ENCODE measurements at places on chromosomes 2 and 18.

DNA sequence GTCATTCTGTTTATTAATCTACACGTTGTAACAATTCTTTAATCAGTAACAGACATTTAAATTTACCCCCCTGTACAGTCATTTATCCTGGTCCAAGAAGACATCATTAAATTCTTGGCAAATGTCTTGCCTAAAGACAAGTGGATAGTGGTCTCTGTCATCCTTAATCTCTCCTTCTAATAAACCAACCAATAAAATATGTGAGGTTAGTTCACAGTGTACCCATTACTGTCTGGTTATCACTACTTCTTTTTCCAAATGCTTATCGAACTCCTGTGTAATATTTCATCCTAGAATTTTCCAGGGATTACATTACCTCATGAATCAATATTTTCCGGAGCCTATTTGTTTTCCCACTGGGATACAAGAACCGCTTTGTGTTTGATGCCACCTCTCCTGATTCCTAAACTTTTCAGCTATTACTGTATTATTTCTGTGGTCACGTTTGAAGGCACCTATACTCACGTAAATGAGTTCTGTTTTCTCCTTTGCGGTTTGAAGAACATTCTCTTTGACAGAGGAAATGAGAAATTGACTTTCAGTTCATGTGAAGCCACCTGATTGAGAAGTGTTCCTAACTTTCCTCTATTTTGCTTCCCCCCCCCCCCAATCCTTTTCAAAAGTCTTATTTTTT is 131.5 kb downstream of the RTN4 start:
- DNase-seq = no peak

DNA sequence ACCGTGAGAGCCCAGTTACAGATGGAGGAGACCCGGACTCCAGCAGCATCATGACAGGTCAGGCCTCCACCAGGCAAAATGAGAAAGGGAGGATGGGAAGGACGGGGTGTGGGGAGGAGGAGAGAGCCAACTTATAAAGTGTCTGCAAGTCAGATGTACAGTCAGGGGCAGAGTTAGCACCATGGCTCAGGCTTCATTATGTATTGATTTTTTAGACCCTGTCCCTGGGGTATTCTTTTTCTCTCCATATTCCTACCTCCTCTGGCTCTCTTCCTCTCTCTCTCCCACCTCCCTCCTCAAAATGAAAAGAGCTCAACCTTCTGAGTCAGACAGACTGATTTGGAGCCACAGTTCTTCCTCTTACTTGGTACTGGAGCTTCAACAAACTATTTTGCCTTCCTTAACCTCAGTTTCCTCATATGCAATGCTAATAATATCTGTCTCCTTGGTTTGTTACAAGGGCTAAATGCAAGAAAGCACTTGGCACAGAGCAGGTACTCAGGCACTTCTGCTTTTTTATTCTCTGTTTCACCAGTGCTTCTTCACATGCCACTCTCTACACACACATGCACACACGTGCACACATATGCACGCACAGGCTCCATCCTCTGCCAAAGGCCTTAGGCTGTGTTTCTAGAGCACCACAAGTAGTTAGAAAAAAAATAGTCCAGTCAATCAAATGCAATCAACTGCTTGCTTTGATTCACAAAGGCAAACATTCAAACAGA is 92.3 kb upstream of the PKDCC start:
- no peak for DNase-seq

DNA sequence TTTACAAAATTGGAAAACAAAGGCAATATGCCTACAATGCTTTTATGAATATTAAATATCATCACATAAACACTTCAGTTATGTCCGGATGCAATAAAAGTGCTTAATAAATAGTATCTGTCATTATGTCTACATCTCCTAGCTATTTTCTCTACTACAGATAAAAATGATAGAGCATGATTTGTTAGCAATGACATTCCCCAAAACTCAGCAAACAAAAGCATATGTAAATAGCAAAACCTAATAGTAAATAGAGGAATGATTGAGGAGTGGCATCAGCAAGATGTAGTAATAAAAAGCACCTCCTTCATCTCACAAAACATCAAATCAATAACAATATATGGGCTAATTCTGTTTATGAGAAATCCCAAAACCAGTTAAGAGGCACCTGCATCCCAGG is 46.5 kb upstream of the COL5A2 start:
- no peak for DNase-seq

- DNase-seq = no peak
Measured at GRCh38 chr2:65885266-65885665, 452.9 kb upstream of the SPRED2 start.

- no peak for DNase-seq
Measured at GRCh38 chr18:36120297-36120696, 8.8 kb downstream of the SLC39A6 start.

All from NCI-H1092 (cell line).